Stimulated activated CD4-positive, alpha-beta T cell treated with anti-CD3 and anti-CD28 coated beads, TNF-alpha, amount 100 ng/mL, for 1 hour (primary cell): ENCODE measurements at places on chromosomes 13 and 19.

GRCh38 chr13:48400850-48401291, 12.0 kb downstream of the LPAR6 start:
- no peak for DNase-seq

DNA sequence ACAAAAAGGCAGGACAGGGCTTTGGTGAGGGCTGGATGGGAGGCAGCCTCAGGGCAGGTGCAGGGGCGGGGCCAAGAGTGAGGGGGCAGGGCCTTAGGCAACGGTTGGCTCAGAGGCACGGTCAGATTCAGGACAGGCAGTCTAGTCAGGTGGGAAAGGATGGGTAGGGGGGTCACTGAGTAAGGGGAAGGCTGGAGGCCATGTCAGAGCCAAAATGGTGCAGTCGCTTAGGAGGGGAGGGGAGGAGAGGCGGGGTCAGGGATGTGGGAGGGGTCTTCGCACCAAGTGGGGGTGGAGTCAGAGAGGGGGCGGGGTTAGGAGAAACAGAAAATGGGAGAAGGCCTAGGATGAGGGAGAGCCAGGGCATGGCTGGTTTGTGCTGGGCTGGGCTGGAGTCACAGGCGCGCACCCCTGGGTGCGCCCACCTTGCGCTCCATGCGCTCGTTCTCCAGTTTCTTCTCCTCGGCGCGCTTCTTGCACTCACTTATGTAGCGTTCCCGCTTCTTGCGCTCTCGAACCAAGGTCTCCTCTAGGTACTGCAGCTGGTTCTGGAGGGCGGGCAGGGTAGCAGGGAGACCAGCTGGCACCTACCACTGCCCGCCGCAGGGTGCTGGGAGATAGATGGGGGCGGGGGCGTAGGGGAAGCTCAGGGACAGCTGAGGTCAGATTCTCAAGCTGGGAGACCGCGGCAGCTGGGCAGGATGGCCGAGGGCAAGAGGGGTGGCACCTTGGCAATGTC, 6.8 kb upstream of the RGL3 start:
- DNase-seq: no peak

DNA sequence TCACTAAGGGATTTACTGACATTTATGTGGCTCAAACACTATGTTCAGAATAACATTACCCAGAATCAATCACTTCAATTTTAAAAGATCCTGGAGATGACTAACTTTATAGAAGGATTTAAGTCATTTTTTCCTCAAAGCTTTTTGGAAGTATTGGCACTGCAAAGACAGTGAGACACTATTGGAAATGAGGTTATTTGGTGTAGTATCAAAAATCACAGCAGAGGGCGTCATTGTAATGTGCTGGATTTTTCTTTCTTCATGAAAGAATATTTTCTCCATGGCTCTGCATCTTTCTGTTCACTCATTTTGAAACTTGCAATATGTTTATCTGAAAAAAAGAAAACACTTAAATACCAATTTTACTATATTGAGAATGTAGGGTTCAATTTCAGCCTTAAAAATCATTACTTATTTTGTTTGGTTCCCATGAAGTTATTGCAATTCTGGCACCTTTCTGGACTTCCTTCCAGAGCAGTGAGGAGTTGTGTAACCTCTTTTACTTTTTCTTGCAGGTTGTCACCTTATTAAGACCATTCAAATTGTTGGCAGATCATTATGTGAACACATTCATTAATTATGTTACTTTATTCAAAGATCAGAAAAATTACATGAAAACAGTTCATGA, 3.7 kb upstream of the CSNK1A1L start:
- no peak for DNase-seq

DNA sequence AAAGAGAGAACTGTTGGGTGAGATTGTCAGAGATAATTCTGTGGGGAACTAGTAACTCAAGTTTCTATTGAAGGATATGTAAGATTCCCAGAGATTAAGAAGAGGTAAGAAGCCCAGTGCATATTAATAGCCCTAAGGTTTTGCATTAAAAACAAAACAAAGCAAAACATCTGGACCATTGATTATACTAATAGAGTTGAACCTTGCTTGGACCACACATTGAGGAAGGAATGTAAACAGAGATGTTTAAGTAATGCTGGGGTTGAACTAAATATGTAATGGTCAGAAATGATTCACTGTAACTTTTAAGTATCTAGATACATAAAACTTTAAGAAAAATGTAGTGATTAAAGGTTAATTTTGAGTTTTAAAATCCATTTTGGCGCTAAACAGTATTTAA, 1770.0 kb downstream of the PCDH9 start:
- no peak for DNase-seq

- DNase-seq: no peak
Measured at GRCh38 chr13:107025991-107026390, 458.1 kb upstream of the ARGLU1 start.
